Stimulated activated CD8-positive, alpha-beta memory T cell treated with anti-CD3 and anti-CD28 coated beads, Interleukin-2, amount 100 ng/mL, for 1 hour (primary cell): ENCODE measurements at places on chromosomes 5 and 9.

GRCh38 chr5:126481243-126481642 is 58.0 kb downstream of the GRAMD2B start:
- no peak for DNase-seq

GRCh38 chr5:154278186-154278585 is 87.7 kb downstream of the GALNT10 start:
- no peak for DNase-seq

GRCh38 chr5:133643365-133643764 is 31.0 kb upstream of the FSTL4 start:
- DNase-seq: no peak

GRCh38 chr5:151153766-151154272 is 3.8 kb downstream of the ANXA6 start:
- no peak for DNase-seq

- no peak for DNase-seq
Observed at GRCh38 chr5:10310066-10310779, 2.5 kb upstream of the CMBL start.

DNA sequence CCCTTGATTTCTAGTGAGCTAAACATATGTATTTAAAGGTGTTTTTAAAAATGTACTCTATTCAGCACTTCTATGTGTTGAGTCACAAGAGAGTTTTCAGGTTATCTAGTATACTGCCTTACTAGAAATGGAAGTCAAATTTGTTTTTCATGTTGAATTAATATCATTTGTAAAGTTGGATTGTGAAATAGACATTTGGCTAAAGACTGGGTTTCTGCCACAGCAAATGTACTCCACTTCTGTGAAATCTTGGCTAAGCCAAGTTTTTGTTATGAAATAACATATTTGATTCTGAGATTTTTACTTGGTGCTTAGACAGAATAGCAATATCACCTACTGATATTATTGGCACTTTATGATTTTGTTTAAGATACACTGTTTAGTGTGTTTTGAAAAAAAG is 106.0 kb downstream of the CWC27 start:
- DNase-seq: no peak

DNA sequence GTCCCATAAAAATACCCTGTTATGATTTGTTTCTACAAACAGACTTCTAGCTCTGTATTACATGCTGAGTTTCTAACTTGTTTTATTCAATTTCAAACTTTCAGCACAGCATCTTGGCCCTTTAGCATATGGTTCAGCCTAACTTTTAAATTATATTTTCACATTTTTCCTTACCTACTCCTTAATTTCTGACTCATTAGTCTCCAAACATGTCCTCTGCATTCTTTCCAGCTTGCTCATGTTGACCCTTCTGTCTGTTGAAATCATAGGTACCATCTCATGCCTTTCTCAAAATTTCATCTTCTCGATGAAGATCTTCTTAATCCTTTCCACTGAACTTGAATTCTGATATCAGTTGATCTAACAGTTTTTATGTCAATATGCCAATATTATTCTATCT is 200.9 kb upstream of the RIOK2 start:
- DNase-seq: no peak

- DNase-seq: no peak
Observed at GRCh38 chr5:31886206-31886605, 247.3 kb downstream of the PDZD2 start.

- DNase-seq: no peak
Observed at GRCh38 chr5:81517462-81517861, 123.5 kb upstream of the ACOT12 start.

GRCh38 chr9:24011009-24011717 is 185.1 kb upstream of the ELAVL2 start:
- DNase-seq: no peak

DNA sequence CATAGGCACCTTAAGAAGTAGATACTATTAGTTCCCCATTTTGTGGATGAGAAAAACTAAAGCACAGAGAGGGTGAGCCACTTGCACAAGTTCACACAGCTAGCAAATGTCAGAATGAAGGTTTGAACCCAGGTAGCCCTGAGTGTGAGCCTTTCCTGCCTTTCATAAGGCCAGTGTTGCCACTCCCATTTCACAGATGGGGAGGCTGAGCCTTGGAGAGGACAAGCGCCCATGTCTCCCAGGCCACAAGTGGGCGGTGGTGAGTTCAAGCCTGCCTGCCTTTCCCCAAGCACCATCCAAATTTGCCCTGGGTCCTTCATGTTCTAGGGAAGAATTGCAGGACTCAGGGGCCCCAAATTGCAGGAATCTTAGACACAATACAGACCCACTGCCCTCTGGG is 50.6 kb downstream of the LHX2 start:
- DNase-seq: no peak

DNA sequence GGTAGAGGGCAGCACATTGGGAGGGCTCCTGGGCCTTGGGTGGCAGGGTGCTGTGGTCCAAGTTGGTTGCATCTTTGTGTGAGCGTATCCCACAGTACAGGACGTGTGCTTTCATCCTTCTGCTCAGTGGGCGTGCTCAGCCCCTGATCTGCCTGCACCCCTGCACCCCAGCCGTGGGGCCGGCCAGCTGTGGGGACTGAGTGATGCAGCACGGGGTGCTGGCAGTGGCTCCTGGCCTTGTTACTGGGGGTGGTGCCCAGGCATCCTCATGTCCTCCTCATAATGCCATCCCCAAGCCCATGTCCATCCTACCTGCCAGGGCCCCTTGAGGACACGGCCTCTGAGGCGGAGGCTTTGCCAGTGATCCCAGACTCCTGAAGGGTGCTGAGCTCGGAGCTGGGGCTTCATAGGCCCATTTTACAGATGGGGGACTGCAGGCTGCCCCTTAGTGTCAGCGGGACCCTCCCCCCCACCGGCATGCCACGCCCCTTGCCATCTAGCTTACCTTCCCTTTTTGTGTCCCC is 100.7 kb downstream of the PHF2 start:
- DNase-seq: no peak
